ENCODE measurements at places on chromosomes 1 and 21.

- DNase-seq, result no peak
These were observed 3.2 kb upstream of the CCNL2 start for GRCh38 chr1:1402072-1402900.

GRCh38 chr1:30328401-30329262 lies 394.8 kb downstream of the MATN1 start:
- no peak for DNase-seq

- no peak for DNase-seq
These were observed 585 bp downstream of the NEGR1 start for GRCh38 chr1:72281637-72282270.

GRCh38 chr1:56831871-56832693 lies 12.9 kb upstream of the FYB2 start:
- peak; percentile 57 for DNase-seq

Data from germinal center (tissue), 1 donor.